ENCODE measurements at places on chromosomes 5 and 9.
A peak's percentile ranks its signal among the peaks of the same experiment; 100 is the strongest.

DNA sequence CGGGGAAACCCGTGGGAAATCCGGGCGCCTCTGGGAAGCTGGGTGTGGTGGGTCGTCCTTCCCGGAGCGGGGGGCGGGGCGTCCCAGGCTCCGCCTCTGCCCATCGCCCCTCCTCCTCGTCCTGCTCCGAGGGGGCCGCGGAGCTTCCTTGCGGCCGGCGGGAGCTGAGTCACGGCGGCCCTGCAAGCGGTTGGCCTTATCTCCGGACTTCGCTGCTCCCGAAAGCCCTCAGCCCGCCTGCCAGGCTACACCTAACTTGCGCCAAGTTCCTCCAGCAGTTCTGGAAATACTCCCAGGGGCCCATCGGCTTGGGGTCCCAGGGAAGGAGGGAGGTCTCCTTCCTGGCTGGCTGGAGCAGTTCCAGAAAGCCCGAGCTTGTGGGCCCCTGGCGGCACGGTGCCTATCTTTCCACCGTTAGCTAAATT, 54.1 kb upstream of the CDKN2AIPNL start:
- DNase-seq: peak; percentile 89

- peak; percentile 80 for DNase-seq
Observed at GRCh38 chr5:136025900-136026299, 2.9 kb upstream of the TGFBI start.

- DNase-seq: no peak
Observed at GRCh38 chr9:117768750-117769395, 64.7 kb downstream of the TLR4 start.

GRCh38 chr5:60445921-60446320, 254.0 kb downstream of the DEPDC1B start:
- DNase-seq: no peak

GRCh38 chr5:39328731-39329130, 35.6 kb downstream of the C9 start:
- DNase-seq: peak; percentile 19

DNA sequence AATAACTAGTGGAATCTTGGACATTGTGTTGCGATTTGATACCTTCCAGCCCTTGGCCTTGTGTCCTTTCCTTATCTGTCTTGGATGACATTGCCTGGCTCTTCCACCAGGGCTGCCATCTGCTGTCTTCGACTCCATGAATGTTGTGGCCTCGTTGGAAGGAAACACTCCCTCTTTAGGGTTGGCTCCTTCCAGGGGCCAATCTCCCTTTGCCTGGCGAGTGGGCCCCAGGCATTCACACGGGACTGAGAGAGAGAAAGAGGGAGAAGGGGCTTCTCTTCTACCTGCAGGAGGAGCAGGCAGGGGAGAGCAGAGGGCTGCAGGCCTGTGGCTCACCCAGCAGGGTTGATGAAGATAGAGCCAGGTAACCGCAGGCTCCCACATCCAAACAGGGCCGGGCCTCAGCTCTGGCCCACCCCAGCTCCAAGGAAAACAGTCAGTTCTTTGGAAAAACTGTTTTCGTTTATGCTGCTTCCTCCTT, 31.3 kb downstream of the FGF1 start:
- no peak for DNase-seq

- no peak for DNase-seq
Observed at GRCh38 chr9:131800843-131801242, 61.0 kb upstream of the RAPGEF1 start.

Data from fibroblast of upper back skin (primary cell).